ENCODE measurements at places on chromosomes 11 and 22.
A peak's percentile ranks its signal among the peaks of the same experiment; 100 is the strongest.

DNA sequence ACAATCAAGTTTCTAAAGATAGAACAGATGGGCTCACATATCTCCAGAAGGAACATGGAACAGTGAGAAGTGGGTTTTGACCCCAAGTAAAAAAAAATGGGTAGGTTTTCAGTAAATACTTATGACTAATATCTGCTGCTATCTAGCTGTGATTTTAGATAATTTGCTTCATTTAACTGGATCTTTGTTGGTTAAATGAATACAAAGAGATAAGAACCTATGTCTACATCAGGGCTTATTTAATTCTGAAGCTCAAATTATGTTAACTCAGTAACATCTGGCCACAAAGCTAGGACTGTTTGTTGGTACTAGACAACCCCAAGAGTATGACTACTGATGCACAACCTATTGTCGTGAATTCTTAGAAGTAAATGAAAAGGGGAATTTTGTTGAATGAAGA lies 144.4 kb upstream of the SESN3 start:
- no peak for DNase-seq

GRCh38 chr11:111633248-111633647 lies 31.0 kb downstream of the SIK2 start:
- DNase-seq = no peak

DNA sequence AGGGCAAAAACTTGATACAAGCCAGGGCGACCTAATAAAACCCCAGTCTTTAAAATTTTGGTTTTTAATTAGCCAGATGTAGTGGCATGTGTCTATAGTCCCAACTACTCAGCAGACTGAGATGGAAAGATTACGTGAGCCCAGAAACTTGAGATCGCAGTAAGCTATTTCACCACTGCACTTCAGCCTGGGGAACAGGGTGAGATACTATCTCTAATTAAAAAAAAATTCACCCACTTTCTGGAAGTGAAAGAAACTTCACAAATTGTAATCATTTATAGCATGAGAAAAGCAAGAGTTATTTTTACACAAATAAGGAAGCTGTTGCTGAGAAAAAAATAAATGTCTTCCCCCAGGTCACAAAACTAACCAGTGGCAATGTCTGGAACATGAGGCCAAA lies 882 bp upstream of the GLYATL2 start:
- no peak for DNase-seq

- DNase-seq = no peak
These were observed 176.2 kb upstream of the FAT3 start for GRCh38 chr11:92048415-92048814.

DNA sequence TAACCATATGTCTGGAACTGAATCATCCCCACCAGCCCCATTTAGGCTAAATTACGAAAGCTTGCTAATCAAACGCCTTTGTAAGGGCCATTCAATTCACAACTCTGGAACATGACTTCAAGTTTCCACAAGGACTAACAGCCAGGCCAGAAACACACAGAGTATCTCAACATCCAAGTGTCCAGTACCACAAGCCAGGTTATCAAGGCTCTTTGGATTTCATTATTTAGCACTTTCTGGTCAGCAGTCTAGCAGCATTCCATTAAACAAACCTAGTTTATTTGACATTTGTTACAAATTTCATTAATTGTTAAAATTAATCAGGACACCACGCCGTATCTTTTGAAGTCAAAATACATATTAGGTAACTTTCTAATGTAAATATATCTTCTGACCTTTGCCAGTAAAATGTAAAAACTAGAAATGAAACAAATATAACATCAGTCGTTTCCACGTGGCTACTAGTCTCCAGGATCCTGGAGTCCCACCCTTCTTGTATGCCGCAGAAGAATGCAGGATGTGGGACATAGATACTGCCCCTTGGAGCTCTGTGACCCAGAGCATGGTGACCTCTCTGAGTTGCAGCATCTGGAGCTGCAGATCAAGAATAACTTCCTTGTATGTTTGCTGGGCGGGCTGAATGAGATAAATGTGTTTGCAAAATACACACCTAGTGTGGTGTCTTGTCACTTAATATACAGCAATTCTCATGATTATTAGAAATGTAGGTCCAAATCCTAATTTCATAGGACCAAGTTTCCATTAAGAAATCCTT lies 64.7 kb downstream of the MPPED2 start:
- DNase-seq = no peak

DNA sequence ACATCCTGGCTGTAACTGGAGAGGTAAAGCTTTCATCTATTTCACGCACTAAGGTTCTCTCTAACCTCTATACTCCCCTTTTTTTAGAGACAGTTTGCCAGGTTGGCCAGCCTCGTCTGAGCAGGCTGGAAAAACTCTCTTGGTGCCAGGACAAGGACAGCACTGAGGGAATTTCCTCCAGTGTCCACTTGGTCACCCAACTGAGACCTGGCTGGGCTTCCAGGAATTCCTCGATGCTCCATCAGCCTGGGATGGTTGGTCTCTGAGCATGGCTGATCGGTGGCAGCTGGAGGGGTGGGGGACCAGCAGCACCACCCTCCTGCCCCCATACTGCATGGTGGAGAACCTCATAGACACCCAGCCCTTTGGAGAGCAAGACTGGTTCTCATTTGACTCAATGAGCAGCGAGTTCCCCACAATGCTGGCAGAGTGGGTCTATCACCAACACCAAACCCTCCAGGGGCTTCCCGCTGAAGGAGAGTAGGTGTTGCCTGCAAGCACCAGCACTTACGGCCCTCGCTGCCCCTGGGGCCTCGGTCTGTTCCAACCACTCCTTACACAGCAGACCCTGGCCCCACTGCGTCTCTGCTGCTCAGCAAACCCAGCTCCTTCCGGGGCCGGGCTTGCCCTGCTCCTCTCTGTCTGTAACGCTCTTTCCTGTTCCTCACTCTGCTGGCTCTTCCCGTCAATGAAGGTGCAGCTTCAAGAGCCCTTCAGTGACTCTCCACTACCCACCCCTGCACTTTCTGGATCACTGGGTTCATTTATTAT lies 122.2 kb downstream of the ST3GAL4 start:
- DNase-seq = no peak

DNA sequence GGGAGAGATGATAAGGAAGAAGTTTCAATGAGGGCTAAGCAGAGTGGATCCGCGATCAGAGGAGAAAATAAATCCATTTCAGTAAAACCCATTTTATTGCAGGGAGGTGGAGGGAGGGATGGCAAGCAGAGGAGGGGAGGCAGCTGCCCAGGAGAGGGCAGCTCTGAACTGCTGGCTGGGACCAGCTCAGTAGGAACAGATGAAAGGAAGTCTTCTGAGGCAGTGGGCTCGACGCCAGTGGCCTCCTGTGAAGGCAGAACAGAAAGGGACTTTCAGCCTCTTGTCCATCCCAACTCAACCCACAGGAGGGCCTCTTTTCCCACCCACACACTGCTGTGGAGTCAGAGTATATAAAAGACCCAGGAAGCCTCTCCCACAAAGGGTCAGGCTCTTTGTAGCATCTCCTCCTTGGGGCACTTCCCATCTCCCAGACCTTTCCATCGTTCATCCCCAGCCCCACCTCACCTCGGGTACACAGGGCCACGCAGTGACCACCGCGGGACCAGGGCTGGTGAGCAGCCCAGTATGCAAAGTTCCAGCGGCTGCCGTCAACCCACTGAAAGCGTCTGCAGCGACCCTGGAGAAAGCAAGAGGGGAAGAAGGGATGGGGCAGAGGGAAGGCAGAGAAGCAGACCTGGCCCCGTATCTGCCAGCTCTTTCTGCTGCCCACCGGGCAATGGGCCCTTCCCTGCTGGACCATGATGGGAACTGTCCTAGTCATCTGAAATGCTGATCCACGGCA lies 3.0 kb downstream of the PRG2 start:
- DNase-seq = no peak

GRCh38 chr11:26048271-26048670 lies 283.7 kb upstream of the ANO3 start:
- no peak for DNase-seq

DNA sequence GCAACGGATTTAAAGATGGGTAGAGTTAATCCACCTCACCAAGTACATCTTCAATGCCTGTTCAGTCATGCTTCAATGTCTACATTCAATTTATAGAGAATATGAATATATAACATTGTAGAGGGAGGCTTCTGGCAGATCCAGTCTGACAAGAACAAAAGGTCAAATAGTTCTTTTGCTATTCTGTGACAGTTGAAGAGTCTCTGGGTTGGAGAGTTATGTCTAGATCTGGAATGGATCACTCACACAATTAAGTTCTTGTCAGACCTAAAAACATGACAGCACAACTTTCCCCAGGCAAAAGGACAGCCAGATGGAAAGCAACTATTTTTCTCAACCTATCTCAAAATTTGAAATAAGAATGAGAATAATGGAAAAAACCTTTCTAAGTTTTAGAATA lies 15.3 kb upstream of the GAB2 start:
- DNase-seq = no peak

DNA sequence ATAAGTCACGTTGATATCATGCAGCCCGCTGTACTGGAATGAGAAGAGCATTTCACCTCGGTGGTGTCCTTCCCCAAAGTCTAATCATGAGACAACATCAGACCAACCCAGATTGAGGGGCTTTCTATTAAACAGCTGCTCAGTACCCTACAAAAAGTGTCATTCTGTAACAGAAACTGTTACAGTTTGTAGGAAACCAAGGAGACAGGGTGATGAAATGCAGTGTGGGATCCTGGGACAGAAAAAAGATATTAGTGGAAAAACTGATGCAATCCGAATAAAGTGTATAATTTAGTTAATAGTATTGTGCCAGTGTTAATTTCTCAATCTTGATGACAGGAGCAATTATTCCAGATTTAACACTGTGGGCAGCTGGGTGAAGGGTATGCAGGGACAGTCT lies 128.0 kb downstream of the MICAL2 start:
- no peak for DNase-seq

- DNase-seq = no peak
These were observed 609.9 kb downstream of the BUD13 start for GRCh38 chr11:116162886-116163230.

DNA sequence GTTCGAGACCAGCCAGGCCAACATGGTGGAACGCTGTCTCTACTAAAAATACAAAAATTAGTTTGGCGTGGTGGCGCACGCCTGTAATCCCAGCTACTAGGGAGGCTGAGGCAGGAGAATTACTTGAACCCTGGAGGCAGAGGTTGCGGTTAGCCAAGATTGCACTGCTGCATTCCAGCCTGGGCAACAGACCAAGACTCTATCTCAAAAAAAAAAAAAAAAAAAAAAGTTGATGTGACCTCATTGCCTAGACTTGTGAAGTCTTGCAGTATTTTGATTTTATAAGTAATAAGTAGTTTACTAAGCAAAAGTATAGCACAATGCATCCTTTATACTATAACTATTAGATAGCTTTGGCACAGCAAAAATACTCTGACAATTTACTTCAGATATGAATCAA lies 9.9 kb upstream of the CUL5 start:
- DNase-seq = no peak

- peak; percentile 92 for DNase-seq
These were observed 1.6 kb downstream of the RAC2 start for GRCh38 chr22:37242395-37242918.

DNA sequence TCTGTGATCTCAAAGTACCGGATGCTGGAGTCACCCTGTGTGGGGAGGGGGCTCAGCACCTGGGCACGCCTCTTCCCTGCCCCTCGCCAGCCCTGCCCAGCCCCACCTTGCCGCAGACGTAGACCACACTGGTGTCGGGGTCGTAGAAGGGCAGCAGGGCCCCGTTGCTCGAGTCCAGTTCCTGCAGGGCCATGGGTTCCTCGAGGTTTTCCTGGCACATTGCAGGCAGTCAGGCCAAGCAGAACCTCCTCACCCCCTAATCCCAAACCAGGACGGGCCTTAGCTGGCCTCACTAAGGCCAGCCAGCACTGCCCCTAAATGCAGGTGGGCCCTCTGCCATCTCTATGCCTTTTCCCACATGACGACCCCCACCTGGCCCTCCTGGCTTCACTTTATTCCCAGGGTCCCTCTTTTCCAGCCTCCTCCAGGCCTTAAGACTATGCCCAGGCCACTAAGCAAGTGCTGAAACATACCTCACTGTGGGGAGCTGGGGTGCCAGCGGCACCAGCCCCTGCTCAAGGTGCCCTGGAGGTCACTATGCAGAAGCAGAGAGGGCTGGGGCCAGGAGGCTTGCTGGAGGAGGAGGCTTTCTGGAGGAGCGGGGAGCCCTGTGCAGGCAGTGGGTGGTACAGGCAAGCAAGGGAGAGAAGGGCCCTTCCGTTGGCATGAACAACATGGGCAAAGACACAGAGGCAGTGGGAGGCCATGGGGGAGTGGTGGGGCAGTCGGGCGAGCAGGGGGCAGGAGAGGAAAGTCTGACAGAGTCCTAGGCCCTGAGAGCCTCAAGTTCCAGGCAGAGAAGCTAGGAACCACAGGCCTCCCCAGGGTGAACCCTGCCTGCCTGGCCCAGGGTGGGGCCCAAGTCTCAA lies 2.8 kb downstream of the CORO1B start:
- DNase-seq = no peak

DNA sequence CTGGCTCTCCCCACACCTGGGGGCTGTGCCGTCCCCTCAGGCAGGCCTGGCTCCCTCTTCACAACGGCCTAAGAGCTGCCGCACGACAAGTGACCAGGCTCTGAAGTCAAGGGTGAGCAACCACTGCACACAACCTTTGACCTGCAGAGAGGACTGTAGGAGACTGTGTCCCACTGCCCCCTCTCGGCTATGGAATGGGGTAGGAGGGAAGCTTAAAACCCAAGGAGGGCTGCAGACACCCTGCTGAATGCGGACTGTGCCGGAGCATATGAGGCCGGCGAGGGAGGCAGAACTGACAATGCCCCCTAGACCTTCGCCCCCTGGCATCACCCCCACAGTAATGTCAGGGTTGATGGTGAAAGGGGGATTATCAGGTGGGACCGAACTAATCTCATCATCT lies 311.9 kb downstream of the CTTN start:
- DNase-seq = no peak

- no peak for DNase-seq
These were observed 3.1 kb downstream of the CDC42EP1 start for GRCh38 chr22:37563153-37564081.

DNA sequence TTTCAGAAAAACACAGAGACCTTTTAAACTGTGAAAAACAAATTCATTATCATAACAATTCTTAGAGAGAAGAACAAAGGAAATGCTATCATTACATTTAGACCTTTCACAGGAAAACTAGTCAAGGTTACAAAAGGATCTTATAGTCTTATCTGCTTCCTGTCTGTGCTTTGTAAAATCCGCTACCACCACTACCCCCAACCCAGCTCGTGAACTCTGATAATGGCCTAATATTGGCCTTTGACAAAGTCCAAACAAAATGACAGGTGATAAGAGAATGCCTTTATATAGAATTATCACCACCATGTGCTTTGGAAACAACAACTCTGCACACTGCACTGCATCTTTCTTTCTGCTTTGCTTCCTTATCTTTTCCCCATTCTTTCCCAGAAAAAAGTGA lies 272.5 kb downstream of the SBF2 start:
- no peak for DNase-seq
